RPMI7951 (cell line): ENCODE measurements at places on chromosomes 2 and 18.

GRCh38 chr2:35160871-35161270, 1194.7 kb upstream of the CRIM1 start:
- DNase-seq: no peak

- DNase-seq: no peak
Observed at GRCh38 chr2:239262484-239263230, 138.2 kb downstream of the HDAC4 start.

- no peak for DNase-seq
Observed at GRCh38 chr18:69752737-69753380, 194.8 kb downstream of the CD226 start.

GRCh38 chr2:241882091-241882625, 12.6 kb downstream of the RTP5 start:
- peak; percentile 45 for DNase-seq

GRCh38 chr2:86309966-86310365, 27.5 kb downstream of the REEP1 start:
- no peak for DNase-seq

DNA sequence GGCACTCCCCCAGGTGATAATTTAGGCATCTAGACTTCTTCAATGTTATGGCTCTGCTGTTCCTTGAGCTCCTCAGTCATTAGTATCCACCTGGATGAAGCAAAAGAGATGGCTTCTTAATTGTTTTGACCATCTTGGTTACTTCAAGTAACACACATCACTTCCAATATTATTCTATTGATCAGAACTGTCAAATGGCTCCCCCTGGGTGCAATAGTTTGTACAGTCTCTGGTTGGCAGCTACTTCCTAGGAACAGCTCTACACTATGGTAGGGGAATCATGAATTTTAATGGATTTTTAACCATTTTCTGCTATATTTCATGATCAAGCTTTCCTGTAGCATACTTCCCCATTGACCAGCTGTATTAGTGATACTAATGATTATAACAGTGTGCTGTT, 157.0 kb downstream of the NYAP2 start:
- DNase-seq: no peak

- DNase-seq: no peak
Observed at GRCh38 chr2:72109291-72109690, 38.4 kb downstream of the CYP26B1 start.

- no peak for DNase-seq
Observed at GRCh38 chr18:24593886-24594285, 133.4 kb downstream of the HRH4 start.

GRCh38 chr2:210475706-210476105, 853 bp downstream of the LANCL1 start:
- DNase-seq: no peak

DNA sequence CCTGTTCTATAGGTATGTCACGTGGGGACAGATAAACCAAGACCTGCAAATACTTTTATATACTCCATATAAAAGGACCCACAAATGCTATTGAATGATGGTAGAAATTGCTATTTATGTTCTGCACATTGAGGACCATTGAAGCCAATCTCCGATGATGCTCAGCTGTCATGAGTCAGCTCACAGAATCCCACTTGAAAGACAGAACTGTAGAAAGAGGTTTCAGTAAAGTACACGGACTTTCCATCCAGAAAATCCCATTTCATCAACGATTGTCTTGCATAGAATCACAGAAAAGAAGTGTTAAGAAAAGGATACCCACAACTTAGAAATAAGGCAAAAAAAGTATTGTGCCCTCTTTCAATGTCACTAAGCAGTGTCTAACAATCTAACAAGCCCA, 169.0 kb upstream of the COPS8 start:
- no peak for DNase-seq

GRCh38 chr2:241519669-241520068, 11.3 kb upstream of the STK25 start:
- DNase-seq: peak; percentile 55

GRCh38 chr2:132538331-132538855, 121.8 kb downstream of the GPR39 start:
- DNase-seq: no peak

- DNase-seq: no peak
Observed at GRCh38 chr2:133417415-133417814, 150.8 kb downstream of the NCKAP5 start.

GRCh38 chr18:31954349-31954748, 11.4 kb upstream of the TRAPPC8 start:
- DNase-seq: peak; percentile 55

DNA sequence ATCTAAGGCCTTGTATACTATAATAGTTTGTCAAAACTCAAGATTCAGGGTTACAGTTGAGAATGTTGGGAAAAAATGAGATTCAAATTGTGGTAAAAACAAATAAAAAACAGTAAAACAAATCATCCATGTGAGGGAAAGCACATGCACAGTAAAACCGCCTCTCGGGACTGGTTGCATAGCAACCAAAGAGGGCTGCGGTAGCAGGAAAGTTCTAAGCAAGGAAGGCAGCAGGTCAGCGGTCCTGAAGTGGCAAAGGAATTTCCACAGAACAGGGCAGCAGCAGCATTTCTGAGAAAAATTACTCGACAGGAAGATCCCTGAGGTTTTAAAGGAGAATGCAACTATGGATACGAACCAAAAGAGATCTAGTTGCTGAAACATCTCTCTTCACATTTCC, 93.7 kb downstream of the DYNAP start:
- peak; percentile 76 for DNase-seq

DNA sequence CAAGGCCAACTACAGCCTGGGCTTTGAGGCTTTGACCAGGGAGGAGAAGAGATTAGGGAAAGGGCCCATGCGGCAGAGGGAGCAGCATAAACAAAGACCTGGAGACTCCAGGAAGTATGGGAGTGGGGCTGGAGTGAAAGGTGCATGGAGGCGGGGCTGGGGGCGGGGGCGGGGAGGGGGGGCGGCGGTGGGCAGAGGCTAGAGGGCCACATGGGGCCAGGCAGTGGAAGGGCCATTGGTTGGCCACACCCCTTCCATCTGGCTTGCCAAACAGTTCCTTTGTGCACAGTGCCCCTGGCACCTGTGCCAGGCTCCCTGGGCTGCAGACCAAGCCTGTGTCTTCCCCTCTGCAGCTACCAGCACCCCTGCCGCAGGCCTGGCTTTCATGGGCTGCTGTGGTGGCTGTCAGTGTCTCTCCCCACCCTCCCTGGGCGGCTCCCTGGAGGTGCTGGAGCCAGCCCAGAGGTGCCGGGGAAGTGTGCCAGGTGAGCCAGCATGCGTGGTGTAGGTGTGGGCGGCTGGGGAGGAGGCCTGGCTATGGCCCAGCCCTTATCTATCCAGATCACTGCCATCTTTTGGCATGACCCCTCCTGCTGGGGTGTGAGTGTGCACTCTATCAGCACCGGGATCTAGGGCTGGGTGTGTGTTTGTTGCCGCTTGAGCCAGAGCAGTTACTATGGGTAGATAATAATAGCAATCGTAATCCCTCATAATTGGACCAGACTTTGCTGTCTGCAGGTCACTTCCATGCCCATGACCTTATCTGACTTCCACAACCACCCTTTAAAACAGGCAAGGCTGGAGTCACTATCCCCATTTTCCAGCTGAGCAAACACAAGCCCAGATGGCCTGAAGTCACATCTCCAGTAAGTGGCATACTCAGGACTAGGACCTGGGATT, 30.5 kb downstream of the DNMT3A start:
- DNase-seq: no peak

GRCh38 chr2:232779465-232779864, 3.1 kb upstream of the KCNJ13 start:
- peak; percentile 43 for DNase-seq

DNA sequence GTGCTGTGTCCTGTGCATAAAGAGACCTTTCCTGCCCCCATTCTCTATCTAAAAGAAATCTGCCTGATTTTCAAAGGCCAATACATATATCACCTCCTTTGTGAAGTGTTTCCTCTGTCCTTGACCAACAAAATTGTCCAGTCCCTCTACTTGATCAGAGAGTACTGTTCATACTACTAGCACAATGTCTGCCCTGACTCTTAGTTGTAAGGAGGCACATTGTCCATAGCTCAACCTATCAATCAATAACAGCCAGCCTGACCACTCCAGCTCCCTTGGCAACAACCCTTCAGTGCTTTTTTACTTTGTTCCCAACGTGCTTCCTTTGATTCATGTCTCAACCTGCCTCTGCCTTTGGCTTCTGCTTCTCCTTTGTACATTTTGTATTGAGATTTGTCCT, 398.9 kb downstream of the TRIB2 start:
- DNase-seq: no peak

- DNase-seq: peak; percentile 50
Observed at GRCh38 chr2:121080013-121080772, 204.8 kb downstream of the TFCP2L1 start.

DNA sequence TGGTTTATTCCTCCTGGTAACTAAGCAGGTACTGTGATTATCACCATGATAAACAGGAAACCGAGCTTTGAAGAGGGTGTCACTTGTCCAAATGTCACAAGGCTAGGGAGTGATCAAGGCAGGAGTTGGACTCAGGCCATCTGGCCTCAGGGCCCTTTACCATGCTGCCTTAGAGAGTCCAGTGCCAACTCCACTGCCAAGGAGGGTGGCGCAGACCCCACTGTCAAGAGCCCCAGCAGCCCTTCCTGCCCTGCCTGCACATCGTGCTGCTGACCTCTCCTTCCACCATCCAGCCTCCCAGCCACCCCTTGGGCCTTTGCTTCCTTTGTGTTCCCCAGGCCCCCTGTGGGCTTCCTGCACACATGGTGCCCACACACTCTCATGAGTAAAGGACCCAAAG, 48.3 kb downstream of the TNS1 start:
- no peak for DNase-seq

GRCh38 chr2:26068602-26069298, 34.9 kb downstream of the RAB10 start:
- DNase-seq: peak; percentile 91

DNA sequence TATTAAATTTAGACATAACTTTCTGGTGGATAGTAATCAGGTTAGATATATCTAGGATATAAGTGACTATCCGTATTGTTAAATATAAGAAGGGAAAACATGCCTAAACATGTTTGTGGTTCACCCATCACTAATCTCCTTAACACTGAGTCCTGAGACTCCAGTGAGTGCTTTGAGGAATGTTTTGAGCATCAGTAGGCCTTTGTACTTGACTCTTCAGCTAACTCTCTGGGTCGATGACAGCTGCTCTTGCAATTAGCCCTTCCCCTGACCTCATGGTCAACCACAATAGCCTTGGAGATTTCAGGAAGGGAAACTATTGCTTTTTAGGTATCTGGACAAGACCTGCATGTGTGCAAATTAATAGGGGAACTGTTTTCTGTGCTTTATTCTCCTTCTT, 716.8 kb downstream of the EPHA4 start:
- DNase-seq: no peak
